ENCODE measurements at places on chromosomes 11 and 22.
A peak's percentile ranks its signal among the peaks of the same experiment; 100 is the strongest.

DNA sequence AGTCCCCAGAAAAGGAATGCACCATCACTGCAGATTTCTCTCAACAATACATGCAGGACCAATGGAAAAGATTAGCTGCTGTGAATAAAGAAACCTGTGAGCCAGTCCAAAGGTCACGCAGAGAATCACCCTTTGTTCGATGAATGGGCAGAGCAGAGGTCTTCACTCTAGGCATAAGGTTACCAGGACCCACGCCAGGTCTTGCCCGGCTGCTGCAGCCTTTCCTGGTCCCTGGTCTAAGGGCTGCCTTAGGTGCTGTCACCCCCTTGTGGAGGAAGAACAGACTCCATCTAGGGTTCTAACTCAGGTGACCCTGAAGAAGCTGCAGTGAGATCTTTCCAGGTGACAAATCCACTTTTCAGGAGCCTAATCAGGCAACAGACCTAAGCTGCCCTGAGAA, 29.0 kb upstream of the NAP1L4 start:
- no peak for DNase-seq

GRCh38 chr11:88801484-88802123, 264.2 kb downstream of the GRM5 start:
- no peak for DNase-seq

DNA sequence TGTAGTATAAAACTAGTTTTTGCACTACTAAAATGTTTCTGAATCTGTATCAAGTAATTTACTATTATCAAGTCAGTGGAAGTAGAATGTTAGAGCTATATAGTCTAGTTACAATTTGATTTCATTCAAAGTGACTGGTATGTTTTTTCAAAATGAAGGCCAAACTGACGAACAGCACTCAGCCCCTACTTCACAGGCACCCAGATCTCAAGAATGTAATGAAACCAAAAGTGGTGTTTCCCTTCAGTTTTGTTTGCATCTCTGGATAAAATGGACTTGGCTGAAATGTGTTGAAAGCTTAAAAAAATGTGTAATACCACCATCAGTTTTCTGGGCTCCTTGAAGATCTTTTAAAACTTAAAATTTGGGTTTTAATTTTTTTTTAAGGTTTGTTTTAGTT, 46.4 kb downstream of the QSER1 start:
- DNase-seq, result no peak

DNA sequence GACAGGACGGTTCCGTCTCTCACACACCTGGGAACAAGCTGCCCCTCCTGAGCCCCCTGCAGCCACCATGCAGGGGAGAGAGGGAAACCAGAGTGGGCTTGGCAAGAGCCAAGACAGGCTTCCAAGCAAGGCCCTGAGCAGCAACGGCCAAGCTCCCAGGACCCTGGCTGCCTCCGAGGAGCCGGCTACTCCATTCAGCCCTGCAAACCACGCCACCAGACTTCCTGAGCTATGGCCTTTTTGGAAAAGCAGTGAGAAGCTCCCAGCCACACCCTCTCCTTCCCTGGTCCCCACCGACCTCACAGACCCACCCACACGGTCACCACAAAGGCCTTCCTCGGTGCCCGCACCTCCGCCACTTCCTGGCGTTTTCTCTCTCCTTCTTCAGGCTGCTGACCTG, 479.0 kb downstream of the BRD1 start:
- DNase-seq, result peak; percentile 51

GRCh38 chr22:17703811-17704210, 65.3 kb downstream of the BCL2L13 start:
- no peak for DNase-seq

GRCh38 chr11:75028724-75029123, 40.0 kb downstream of the NEU3 start:
- DNase-seq, result no peak

DNA sequence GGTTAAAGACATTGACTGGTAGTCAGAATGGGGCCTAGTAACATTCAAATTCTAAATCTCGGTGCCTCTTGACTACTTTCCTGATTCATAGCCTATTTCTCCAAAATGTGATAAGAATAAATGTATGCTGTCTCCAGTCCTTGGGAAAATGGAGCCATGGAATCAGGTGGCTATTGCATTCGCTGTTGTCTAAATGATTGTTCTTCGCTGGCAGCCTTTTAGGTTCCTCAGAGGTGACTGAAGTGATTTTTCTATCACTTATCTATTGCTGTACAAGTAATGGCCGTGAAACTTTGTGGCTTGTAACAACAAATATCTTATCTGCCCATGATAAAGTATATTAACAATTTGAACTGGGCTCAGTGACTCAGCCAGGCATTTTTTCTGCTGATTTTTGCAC, 15.4 kb downstream of the SRPRA start:
- no peak for DNase-seq

DNA sequence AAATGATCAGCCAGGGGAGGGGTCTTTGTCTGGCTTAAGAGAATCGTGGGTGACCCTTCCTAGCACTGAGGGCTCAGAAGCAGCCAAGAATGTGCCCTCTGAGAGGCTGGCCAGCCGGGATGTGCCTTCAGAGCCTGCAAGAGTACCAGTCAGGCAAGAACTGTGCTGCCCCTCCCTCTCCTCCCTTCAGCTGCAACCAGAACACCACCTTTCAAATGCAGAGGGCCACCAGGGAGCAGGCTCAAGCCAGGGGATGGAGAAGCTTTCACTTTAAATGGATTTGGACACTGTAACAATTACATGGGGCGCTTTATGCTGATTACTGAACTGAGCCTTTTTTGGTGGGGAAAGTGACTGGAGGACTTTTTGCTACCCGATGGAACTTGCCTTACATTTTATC, 44.9 kb upstream of the TENM4 start:
- no peak for DNase-seq

- DNase-seq, result peak; percentile 87
Observed at GRCh38 chr11:43547889-43548381, 132.6 kb upstream of the HSD17B12 start.

DNA sequence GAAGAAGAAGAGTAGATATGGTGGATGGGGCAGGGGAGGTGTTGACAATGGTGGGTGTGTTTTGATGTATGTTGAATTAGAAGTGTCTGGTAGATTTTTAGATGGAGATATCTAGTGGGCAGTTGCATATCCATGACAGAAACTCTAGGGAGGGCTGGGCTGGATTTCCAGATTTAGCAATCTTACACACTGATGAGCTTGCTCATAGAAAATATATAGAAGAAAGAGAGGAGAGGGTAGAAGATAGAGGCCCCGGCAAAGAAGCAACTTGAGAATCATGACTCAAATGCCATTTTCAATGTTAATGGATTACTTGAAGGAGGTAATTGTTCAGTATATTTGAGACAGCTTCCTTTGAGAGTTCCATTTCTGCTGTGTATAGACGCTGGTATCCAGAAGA, 8.2 kb downstream of the REXO2 start:
- DNase-seq, result no peak

DNA sequence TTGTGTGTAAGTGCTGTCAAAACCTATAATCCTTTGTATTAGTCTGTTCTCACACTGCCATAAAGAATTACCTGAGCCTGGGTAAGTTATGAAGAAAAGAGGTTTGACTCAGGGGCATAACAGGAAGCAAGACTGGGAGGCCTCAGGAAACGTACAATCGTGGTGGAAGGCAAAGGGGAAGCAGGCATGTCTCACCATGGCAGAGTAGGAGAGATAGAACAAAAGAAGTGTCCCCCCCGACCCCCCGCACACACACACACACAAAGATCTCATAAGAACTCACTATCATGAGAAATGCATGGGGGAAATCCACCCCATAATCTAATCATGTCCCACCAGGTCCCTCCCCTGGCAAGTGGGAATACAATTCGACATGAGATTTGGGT, 2.3 kb upstream of the USP28 start:
- DNase-seq, result no peak

DNA sequence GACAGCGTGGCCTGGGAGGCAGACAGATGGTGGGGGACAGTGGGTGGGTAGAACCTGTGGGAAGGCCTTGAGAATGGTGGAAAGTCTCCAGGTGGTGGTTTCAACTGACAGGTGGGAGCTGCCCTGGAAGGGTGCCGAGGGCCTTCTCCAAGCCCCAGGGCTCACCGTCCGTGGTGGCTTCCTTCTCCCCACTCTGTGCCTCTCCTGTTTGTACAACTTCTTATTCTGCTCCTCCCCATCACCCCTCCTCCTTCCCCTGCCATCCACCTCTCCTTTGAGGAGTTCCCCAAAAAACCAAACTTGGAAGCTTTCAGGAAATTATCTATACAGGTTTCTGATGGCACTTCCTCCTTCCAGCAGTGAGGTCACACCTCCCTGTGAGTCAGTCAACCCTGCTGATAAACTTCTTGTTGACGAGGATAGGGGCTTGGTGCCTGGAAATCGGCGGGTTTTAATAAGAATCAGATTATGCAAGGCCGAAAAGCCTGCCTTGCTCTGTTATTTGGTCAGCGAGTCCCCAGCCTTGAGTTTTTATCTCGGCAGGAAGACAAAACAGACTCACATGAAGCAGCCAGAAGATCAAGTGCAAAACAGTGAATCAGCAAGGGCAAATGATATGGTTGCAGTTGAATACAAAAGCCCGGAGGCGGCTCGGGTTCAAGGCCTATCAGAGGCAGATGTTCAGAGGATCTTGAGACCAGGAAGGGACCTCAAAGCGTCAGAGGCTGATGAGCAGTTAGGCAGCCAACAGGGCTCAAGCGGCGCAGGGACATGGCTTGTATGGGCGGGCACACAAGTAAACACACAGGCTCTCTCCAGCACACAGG, 9.5 kb upstream of the ST3GAL4 start:
- DNase-seq, result peak; percentile 77

- no peak for DNase-seq
Observed at GRCh38 chr22:22767876-22768602, 119.6 kb upstream of the IGLL5 start.

DNA sequence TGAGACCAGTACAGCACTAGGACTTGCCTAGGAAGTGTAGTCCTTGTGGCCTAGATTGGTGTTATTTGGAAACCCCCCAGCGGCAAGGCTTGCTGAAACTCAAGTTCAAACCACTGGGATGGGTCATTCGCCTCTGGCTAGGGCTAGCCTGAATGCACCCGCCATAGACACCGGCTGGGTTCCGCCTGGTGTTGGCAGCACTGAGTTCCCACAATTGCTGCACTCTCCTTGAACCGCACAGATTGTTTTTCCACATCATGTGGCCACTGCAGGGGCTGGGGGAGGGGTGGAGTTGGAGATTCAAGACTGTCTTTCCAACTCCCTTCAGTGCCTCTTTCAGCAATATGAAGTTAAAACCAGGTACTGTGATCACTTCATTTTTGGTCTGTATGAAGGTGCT, 43.1 kb downstream of the CCDC73 start:
- DNase-seq, result no peak

DNA sequence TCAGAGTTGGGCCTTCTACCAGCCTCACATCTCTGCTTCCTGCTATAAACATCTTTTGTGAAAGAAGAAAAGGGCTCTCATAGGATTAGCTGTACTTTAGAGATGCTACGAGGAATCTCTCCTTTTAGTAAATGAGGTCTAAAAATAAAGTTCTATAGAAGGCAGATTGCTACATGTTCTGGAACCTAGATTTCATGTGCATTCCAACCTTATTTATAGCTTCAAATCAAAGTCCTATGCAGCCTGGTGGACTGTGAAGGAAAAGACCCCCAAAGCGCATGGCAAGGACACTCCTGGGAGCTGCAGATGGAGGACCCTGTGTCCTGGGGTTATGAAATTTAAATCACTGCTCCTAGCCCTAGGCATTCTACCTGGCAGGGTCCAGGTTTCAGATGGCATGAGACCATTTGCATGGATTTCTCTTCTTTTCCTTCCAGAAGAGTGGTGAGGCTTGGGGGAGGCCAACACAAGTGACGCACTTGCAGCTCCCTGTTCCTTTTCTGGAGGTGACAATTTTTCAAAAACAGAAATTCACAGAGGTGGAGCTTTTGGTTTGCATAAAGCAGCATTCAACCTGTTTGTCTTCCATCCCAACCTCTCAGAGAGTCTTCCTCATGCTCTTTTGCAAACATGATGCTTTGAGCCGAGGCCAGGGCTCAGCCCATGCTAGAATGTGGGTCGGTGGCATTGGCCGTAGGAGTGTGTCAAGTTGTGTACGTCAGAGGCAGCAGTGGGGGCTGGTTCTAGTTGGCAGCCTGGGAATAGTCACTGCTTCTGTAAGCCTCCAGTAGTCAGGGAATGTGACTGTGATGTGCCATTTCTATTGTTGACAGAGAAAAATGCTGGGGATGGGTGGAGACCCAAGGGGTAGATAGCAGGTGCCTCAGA, 6.3 kb downstream of the CRY2 start:
- peak; percentile 90 for DNase-seq

- peak; percentile 76 for DNase-seq
Observed at GRCh38 chr11:121929581-121929980, 186.4 kb downstream of the BLID start.

DNA sequence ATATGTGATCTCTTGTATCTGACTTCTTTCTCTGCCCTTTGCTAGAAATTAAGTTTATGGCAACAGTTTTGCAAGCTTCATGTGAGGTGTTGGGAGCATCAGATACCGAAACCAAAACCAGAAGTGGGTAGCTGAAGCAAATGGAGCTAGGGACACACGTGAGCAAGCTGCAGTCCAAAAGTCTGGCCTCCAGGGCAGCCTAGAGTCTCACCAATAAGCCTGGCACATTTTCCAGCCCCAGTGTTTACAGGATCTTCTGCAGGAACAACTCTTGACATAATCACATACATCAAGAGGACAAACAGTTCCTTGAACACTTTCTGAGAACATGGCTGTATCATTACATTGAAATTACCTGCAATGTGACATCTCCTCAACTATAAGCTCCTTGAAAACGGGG, 114.1 kb downstream of the LARGE1 start:
- no peak for DNase-seq

DNA sequence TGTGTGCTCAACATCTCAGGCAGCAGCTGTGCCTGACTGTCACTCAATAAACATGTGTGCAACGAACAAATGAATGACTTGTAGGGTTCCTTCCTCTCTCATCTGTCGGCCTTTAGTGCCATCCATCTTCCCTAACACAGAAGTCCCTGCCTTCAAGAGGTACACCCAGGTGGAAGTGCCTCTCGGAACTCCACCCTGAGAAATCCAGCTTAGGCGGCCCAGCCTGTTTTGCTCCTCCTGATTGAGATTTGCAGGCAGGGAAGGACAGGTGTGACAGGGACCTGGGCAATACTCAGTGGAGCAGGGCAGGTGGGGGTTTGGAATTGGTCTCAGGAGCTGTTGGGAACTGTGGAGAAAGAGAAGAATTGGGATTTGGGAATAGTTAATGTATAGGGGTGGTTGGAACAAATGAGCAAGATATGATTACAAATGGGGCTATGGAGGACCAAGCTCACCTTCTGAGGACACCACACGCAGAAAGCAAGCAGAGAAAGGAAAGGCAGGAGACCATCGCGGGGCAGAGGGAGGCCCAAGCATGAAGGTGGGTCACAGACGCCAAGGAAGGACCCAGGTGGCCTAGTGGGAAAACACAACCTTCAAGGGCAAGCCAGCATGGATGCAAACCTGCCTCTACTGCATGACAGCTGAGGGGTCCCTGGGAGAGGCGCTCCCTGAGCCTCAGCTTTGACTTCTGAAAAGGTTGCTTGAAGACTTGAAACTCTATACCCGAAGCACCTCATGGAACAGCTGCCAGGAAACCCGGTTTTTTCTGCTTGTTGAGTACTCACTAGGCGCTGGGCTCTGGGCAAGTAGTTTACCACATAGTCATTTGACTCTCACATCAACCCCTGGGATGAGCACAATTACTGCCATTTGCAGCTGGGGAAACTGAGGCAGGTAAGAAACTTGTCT, 40.9 kb upstream of the ANO1 start:
- DNase-seq, result no peak

GRCh38 chr11:82176365-82176764, 557.3 kb downstream of the FAM181B start:
- no peak for DNase-seq
